ENCODE measurements at places on chromosomes 3 and 15. TPM values are rescaled to one million over a fixed set of nuclear protein-coding genes. Genes with fewer than 3 reads are reported as not detected.

GRCh38 chr15:69713726-69714559 is 261.3 kb downstream of the RPLP1 start:
- peak; percentile 89 for DNase-seq
- peaks cover 3% of the 10 kb centered on the region for H3K27me3 ChIP-seq
- peaks cover 61% of the 10 kb centered on the region for H3K4me1 ChIP-seq
- peak overlapping the region; percentile 72 for H3K27ac ChIP-seq

GRCh38 chr3:132486099-132486498 is 68.8 kb downstream of the DNAJC13 start:
- no peak for DNase-seq
- no peaks in the 10 kb centered on the region for H3K27me3 ChIP-seq
- H3K27ac ChIP-seq = no peak overlapping the region
- no peak overlapping the region for H3K4me3 ChIP-seq

DNA sequence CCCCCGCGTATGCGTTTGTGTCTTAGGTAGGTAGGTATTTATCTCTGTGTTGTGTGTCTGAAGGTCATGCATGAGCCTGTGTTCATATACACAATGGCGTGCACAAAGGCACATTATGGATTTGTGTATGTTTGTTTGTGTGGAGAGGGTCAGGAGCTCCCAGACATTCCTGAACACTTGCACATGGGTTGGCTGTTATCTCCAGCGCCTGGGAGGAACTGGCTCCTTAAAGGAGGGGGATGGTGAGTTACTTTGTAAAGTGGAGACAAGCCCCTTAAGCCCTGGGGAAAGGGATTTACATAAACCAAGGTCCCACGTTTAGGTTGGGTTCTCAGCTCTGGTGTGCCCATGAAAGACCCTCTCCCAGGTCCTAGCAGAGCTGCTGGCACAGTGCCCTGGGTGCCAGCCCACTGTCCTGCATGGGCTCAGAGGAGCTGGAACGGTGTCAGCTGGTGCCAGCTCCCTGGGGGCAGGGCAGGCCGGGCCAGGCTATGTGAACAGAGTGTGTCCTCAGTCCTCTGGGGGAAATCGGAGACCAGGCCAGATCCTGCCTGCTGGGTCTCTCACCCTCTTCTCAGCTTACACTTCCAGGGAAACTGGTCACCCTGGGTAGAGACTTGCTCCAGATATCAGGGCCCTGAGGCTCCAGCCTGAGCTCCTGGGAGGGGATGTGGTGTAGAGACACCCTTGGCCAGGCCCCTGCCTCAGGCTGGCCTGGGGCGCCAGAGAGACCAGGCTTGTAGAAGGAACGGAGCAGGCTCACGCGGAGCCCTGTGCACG is 25.1 kb downstream of the SNX33 start:
- no peak overlapping the region for H3K27ac ChIP-seq
- no peaks in the 10 kb centered on the region for H3K27me3 ChIP-seq
- no peak overlapping the region for H3K4me3 ChIP-seq
- no peaks in the 10 kb centered on the region for H3K36me3 ChIP-seq
- no peaks in the 10 kb centered on the region for H3K4me1 ChIP-seq

- H3K27ac ChIP-seq = no peak overlapping the region
- no peaks in the 10 kb centered on the region for H3K36me3 ChIP-seq
- no peak for DNase-seq
- no peak overlapping the region for H3K4me3 ChIP-seq
Measured at GRCh38 chr3:186598108-186598784, 14.6 kb upstream of the AHSG start.

Gene GOLGA8G
- total RNA-seq = not detected

- H3K4me1 ChIP-seq = no peaks in the 10 kb centered on the region
- H3K27ac ChIP-seq = no peak overlapping the region
- no peak overlapping the region for H3K4me3 ChIP-seq
- DNase-seq = no peak
- H3K36me3 ChIP-seq = peaks cover 28% of the 10 kb centered on the region
- no peaks in the 10 kb centered on the region for H3K27me3 ChIP-seq
Measured at GRCh38 chr15:35381328-35381727, 164.6 kb downstream of the DPH6 start.

DNA sequence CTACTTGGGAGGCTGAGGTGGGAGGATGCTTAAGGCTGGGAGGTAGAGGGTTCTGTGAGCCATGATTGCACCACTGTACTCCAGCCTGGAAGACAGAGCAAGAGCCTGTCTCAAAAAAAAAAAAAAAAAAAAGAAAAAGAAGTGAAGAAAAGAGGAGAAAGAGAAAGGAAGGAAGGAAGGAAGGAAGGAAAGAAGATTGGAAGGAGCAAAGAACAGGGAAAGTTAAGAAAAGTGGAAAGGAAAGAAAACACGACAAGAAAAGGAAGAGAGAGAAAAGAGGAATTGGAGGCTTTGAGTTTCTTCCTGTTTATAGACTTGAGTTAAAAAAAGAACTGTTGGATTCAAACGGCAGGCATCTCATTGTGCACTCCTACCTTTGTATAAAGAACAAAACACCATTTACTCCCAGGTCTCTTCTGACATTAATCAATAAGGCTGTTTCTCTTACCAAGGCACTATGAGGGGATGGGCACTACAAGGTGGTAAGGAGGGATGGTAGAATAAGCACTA is 73.5 kb downstream of the EDEM1 start:
- no peak for DNase-seq
- peaks cover 7% of the 10 kb centered on the region for H3K4me1 ChIP-seq
- H3K36me3 ChIP-seq = no peaks in the 10 kb centered on the region

- no peaks in the 10 kb centered on the region for H3K4me1 ChIP-seq
- peaks cover 39% of the 10 kb centered on the region for H3K36me3 ChIP-seq
- H3K27me3 ChIP-seq = no peaks in the 10 kb centered on the region
- H3K27ac ChIP-seq = no peak overlapping the region
- H3K4me3 ChIP-seq = no peak overlapping the region
Measured at GRCh38 chr3:44827196-44827595, 34.5 kb upstream of the TMEM42 start.

- no peak for DNase-seq
- no peak overlapping the region for H3K4me3 ChIP-seq
- no peak overlapping the region for H3K27ac ChIP-seq
- H3K4me1 ChIP-seq = no peaks in the 10 kb centered on the region
Measured at GRCh38 chr3:120673116-120673515, 8.9 kb downstream of the HGD start.

DNA sequence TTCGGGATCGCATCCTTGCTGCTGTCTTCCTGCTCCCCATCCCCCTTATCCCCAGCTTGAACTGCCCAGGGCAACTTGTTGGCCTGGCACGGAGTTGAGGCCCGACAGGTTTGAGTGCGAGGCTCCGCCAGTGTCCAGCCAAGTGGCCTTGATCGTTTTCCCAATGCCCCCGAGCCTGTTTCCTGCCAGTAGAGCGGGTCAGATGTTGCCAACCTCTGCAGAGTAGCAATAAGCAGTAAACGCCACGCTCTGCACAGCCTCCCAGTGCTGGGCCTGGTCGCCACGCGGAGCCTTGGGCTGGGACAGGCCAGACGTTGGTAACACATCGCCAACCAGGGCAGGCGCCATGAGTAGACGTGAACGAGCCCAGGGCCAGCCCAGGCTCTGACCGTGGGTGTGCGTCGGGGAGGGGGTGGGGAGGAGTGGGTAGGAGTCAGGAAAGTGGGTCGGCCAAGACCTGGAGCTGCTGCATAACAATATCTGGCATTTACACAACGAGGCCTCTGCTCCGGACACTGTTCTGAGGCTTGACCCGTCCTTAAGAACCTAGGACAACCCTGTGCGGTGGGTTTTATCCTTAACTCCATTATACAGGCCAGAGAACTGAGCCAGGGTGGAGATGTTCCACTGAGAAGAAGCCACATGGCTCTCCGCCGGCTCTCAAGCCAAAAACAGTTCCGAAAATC is 444 bp upstream of the ABHD14A start:
- peaks cover 2% of the 10 kb centered on the region for H3K36me3 ChIP-seq
- DNase-seq = peak; percentile 44
- peak overlapping the region; percentile 97 for H3K27ac ChIP-seq
- H3K4me1 ChIP-seq = peaks cover 36% of the 10 kb centered on the region
- no peaks in the 10 kb centered on the region for H3K27me3 ChIP-seq

Gene DNAH12
- total RNA-seq = 0.14 TPM

Gene TNFAIP8L3
- not detected for total RNA-seq

Gene PAQR5
- total RNA-seq = 0.15 TPM

Gene CRABP1
- total RNA-seq = not detected

DNA sequence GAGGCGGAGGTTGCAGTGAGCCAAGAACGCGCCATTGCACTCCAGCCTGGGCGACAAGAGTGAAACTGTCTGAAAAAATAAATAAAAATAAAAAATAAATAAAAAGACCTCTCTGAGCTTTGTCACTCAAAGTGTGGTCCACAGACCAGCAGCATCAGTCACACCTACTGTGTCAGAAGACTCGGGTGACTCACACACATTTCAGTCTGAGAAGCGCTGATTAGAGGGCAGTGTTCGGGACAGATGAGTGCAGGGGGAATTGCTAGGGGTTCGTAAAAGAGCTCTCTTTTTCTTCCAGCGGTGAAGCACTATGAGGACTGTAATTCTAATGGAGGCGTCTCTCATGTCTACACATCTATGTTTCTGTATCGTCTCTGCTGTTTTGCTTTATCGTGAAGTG is 5.7 kb downstream of the PODXL2 start:
- H3K4me1 ChIP-seq = peaks cover 9% of the 10 kb centered on the region
- DNase-seq = no peak
- no peaks in the 10 kb centered on the region for H3K36me3 ChIP-seq
- H3K27ac ChIP-seq = no peak overlapping the region

Data from activated CD4-positive, alpha-beta memory T cell treated with anti-CD3 and anti-CD28 coated beads for 36 hours (primary cell).